ENCODE measurements at places on chromosomes 13 and 19.
A peak's percentile ranks its signal among the peaks of the same experiment; 100 is the strongest.

GRCh38 chr19:45356760-45357444 is 13.5 kb downstream of the ERCC2 start:
- no peak for DNase-seq

DNA sequence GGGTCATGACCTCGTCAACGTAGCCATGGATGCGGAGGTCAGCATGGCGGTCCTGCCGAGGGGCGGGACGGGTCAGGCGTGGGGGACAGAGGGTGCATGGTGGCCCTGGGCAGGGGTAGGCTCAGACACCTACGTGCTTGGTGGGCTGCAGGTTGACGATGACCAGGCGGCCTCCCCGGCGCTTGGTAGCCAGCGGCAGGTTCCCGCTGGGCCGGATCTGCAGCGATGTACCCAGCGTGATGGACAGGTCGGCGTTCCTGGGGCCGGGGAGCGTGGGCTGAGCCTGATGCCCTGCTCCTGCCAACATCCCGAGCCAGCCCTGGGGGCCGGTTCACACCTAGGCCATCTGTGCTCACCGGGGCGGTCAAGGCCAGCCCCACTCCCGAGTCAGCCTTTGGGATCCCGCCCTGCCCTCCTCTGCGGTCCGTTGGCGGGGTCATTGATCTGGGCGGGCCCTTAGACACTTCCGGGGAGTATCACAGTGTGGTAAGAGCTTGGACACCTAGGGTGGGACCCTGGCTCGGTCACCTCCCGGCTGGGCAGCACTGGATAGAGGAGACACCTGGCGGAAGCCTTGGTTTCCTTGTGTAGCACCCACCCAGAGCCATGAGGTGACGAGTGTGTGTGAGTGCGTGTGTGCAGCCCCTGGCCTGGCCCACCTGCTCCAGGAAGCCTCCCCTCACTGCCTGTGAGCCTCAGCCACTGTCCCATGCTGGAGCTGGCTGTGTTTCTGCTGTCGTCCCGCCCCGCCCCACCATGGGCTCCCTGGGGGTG is 7.3 kb downstream of the SIRT6 start:
- DNase-seq, result no peak

GRCh38 chr19:3451451-3451866 is 28.9 kb downstream of the SMIM24 start:
- no peak for DNase-seq

- DNase-seq, result no peak
Observed at GRCh38 chr19:14979476-14980255, at the start of gene SLC1A6. SLC1A6 (minus strand) TSS chr19:14979864; CDS start chr19:14972910, 6,954 bp downstream.

DNA sequence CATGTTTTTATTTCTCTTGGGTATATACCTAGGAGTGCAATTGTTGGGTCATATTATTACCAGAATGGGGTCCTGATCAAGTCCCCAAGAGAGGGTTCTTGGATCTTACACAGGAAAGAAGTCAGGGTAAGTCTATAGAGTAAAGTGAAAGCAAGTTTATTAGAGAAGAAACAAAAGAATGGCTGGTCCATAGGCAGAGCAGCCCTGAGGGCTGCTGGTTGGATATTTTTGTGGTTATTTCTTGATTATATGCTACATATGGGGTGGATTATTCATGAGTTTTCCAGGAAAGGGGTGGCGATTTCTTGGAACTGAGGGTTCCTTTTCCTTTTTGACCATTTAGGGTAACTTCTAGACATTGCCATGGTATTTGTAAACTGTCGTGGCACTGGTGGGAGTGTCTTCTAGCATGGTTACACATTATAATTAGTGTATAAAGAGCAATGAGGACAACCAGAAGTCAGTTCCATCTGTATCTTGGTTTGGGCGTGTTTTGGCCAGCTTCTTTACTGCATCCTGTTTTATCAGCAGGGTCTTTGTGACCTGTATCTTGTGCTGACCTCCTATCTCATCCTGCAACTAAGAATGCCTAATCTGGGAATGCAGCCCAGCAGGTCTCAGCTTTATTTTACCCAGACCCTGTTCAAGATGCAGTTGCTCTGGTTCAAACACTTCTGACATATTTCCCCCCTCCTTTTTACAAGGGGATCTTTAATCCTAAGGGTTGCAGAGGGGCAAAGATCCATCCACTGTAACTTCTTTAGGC is 41.1 kb downstream of the CEACAM1 start:
- no peak for DNase-seq

- DNase-seq, result no peak
Observed at GRCh38 chr13:106036870-106037269, 498.6 kb downstream of the EFNB2 start.

GRCh38 chr13:41361491-41361890 is 50.4 kb downstream of the NAA16 start:
- DNase-seq, result no peak

- no peak for DNase-seq
Observed at GRCh38 chr13:21426238-21426637, 32.9 kb downstream of the ZDHHC20 start.

DNA sequence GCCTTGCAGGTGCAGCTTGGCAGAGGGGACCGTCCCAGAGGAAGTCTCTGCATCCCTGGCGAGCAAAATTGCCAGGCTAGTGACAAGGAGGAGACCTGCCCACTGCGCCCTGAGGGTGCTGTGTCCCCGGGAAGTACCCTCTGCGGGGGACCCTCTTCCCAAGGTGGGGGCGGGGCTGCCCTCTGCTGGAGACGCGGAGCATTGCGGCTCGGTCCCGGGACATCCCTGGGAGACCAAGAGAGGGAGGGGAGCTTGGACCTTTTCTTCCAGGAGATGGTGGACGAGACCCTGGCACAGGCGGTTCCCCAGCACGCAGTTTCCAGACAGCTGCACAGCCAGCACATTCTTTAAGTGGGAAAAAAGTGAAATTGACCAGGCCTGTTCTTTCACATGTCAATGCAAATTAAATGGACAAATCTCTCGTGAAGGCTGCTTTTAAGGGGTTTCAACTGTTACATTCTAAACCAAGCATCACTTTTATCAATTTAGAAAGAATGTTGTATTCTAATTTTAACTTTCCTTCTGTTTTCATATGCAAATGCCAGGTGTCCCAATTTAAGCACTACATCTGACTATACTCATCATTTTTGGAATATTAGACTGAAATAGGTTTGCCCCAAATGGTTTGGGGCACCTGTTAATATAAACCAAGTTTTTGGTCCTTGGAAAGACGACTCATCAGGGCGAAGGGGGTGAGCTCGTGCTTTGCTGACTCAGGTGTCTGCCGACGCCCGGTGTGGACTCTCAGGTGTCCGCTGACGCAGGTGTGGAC is 60.7 kb downstream of the MCF2L start:
- peak; percentile 79 for DNase-seq

- DNase-seq, result no peak
Observed at GRCh38 chr13:62387647-62388046, 972.0 kb upstream of the PCDH20 start.

DNA sequence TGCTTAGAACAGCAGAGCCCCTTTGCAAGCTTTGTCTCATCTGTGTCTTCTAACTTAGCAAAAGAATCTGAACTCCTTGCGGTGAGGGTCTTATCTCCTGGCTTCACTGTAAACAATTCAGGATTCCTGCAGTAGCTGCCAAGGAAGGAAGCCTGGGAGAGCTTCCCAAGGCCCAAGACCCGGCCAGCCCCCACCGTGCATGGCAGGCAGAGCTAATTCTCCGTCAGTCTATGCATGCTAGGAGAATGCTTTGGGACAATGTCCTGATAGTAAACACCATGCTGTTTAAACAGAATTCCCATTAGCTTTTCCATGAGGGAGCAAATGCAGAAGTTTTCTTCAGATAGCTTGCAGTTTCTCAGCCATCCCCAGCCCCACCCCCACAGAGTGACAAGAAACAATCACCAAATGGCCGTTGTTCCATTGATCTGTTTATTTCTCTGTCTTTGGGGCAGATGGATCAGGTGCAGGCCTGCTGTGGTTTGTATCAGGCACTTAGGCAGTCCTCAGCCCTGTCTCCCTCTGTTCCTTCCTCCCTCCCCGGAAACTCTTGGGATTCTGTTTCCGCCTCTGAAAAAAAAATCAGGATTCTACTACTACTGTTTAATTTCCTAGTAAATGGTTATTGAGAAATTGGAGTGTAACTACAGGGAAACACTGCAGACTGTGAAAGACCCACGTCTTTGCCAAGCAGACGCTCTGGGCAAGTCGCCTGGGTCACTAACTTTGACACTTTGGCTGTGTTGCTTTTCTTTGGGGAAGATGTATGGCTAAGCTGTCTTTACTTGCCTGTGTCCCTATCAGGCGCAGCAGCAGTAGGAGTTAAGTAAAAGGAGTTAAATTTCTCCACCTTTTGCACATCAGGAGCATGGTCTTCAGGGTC is 40.7 kb upstream of the SPATA13 start:
- no peak for DNase-seq

GRCh38 chr19:31470229-31470939 is 121.1 kb upstream of the TSHZ3 start:
- no peak for DNase-seq

Data from stimulated activated effector memory CD8-positive, alpha-beta T cell treated with anti-CD3 and anti-CD28 coated beads, Interleukin-12 subunit alpha, Interleukin-12 subunit beta, amount 100 ng/mL, for 72 hours (primary cell).